Gastroesophageal sphincter (tissue), 4 donors: ENCODE measurements at places on chromosomes 5 and 9.

DNA sequence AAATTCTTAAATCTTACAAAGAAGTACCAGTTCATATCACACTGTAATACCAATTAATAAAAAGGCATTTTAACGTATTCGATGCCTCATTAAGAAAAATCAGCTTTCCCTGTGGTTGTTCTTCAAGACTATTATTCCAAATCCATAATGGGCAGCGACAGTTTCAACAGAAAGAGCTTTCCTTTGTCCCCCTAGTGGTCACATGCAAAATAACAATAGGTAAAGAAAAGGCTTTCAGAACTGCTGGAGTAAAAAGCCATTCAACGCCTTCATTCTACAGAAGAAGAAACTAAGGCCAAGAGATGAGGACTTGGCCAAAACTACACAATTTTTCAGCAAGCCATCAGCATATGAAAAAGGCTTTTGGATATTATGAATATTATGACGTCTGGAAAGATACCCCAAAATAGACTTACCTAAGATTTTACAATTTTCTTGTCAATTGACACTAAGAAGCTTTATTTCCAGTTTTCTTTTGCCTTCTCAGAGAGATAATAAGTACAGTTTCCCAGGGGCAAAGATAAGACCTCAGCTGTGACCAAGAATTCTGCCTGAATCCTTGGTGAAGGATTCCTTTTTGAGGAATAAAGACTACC is 6.7 kb upstream of the CDH6 start:
- no peak for ATAC-seq

DNA sequence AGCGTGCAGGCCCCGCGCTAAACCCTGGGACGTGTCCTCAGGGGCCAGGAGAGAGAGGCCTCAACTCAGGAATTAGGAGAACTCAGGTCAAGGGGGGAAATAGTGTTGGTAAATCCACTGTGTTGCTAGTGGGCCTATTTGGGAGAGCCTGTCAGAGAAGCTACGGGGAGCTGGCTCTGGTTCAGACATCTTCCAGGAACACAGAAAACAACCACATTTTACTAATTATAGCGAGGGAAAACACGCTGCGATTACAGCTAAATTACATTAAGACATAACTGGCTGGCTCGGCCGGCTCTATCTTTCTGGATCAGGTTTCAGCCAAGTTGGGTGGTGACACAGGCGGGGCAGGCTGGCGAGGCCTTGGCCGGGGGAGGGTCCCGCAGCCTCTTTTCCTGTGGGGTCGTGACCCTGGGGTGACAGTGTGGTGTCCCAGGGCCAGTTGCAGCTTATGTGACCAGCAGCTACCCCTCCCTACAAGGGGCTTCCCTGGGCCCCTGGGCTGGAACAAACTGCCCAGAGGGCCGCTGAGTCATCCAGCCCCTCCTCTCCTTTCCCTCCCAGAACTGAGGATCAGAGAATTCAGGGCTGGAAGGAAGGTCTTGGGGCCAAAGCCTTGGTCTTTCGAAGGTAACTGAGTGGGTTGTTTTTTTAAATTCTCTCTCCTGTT is 75.1 kb downstream of the FGF18 start:
- peak; percentile 83 for ATAC-seq

- ATAC-seq, result no peak
Observed at GRCh38 chr9:33433871-33434270, 13.5 kb downstream of the AQP3 start.

DNA sequence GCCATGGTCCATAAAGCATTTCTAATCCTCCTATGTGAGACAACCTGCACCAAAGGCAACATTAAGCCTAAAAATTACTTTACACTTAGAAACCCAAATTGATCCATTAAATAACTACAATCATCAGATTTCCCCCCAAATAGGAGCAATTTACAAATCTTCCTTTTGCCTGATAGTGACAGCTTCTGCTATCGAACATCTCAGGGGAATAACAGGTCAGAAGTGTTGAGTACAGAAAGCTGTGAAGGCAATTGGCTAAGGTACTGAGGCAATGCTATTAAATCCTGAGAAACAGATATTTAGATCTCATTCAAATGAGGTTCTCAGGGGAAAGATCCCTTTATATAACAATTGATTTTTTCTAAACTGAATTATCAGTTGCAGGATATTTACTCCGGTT is 141.1 kb downstream of the PIK3R1 start:
- ATAC-seq, result no peak

GRCh38 chr5:179393078-179393477 is 47.8 kb upstream of the ADAMTS2 start:
- peak; percentile 84 for ATAC-seq
